ENCODE measurements at places on chromosomes 11 and 22. TPM values are rescaled to one million over a fixed set of nuclear protein-coding genes. Genes with fewer than 3 reads are reported as not detected.

GVQW3 gene
- total RNA-seq, result 1.5 TPM

GRCh38 chr11:18633256-18634139 lies 644 bp downstream of the SPTY2D1 start:
- H3K4me1 ChIP-seq, result peaks cover 18% of the 10 kb centered on the region
- H3K27me3 ChIP-seq, result no peaks in the 10 kb centered on the region
- no peak for DNase-seq
- no peaks in the 10 kb centered on the region for H3K36me3 ChIP-seq

DNA sequence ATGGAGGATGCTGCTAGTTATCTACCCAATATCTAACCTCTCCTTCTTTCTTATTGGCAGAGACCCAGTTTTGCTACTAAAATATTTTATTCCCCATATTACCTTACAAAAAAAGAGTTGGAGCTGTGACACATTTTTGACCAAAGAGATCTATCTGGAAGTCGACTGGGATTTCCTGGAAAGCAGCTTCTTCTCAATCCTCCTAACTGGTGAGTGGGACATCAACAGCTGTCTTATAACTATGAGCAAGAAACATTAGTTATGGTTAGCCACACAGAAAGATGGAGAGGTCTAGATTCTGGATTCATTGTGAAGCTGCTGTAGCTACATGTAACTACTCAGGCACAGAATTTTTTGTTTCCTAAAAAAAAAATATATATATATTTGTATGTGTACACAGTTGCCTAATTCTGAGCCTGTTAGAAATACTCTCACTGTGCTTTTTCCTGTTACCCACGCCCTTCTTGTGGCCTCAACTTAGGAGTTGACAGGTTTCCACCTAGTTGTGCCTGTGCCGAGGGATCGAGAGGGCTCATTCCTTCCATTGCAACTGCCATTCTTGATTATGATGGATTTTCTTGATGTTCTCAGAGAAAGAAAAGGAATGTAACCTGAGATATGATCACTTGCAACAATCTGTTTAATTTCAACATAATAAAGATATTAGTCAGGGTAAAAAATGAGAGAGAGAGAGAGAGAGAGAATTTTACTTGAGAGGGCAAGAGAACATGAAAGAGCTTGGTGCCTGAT lies 142.0 kb downstream of the SLC17A6 start:
- no peak overlapping the region for H3K27ac ChIP-seq
- peaks cover 6% of the 10 kb centered on the region for H3K4me1 ChIP-seq
- DNase-seq, result no peak
- H3K4me3 ChIP-seq, result no peak overlapping the region
- no peaks in the 10 kb centered on the region for H3K27me3 ChIP-seq

GRCh38 chr22:29003552-29003951 lies 58.1 kb downstream of the C22orf31 start:
- H3K4me1 ChIP-seq, result no peaks in the 10 kb centered on the region
- no peak overlapping the region for H3K4me3 ChIP-seq
- H3K27ac ChIP-seq, result no peak overlapping the region
- H3K36me3 ChIP-seq, result no peaks in the 10 kb centered on the region

DNA sequence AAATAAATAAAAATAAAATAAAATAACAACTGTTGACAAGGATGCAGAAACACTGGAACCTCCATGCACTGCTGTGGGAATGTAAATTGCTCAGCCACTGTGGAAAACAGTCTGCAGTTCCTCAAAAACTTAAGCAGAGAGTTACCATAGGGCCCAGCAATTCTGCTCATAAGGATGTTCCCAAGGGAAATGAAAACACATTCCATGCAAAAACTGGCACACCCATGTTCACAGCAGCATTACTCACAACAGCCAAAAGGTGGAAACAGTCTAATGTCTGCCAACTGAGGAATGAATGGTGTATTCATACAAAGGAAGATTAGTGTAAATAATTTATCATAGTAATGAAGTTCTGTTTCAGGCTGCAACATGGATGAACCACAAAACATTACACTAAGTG lies 3.2 kb upstream of the KRTAP5-10 start:
- peaks cover 46% of the 10 kb centered on the region for H3K27me3 ChIP-seq
- no peaks in the 10 kb centered on the region for H3K36me3 ChIP-seq
- no peak overlapping the region for H3K4me3 ChIP-seq
- H3K4me1 ChIP-seq, result no peaks in the 10 kb centered on the region

OR8K5 gene
- not detected for total RNA-seq

HBG1 gene
- not detected for total RNA-seq

GRCh38 chr11:8086001-8086479 lies 5.0 kb downstream of the TUB start:
- H3K36me3 ChIP-seq, result no peaks in the 10 kb centered on the region
- DNase-seq, result no peak
- no peak overlapping the region for H3K4me3 ChIP-seq
- H3K27me3 ChIP-seq, result peaks cover 10% of the 10 kb centered on the region

DNA sequence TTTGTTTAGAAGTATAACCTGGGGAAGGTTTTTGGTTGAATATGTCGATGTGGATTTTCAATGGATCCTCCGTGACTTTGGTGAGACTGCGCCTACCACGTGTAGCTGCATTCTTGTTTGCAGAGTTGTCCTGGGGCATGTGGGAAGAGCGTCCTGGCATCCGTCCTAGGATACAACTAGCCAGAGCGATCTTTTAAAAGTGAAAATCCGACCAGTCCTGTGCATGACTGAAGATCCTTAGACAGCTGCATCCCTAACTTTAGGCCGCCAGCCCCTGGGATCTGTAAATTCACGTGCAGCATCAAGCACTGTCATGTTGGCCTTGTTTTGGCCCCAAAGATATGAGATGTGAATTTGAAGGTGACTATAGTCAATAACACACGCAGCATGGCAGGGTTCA lies 22.4 kb upstream of the THY1 start:
- no peaks in the 10 kb centered on the region for H3K27me3 ChIP-seq
- no peak overlapping the region for H3K4me3 ChIP-seq
- no peaks in the 10 kb centered on the region for H3K4me1 ChIP-seq

MIEF1 gene
- total RNA-seq, result 40.2 TPM

- H3K4me1 ChIP-seq, result peaks cover 35% of the 10 kb centered on the region
- peaks cover 15% of the 10 kb centered on the region for H3K36me3 ChIP-seq
- H3K4me3 ChIP-seq, result peak overlapping the region; percentile 82
- no peaks in the 10 kb centered on the region for H3K27me3 ChIP-seq
- no peak for DNase-seq
- no peak overlapping the region for H3K27ac ChIP-seq
These were observed 1.5 kb upstream of the RPS6KA4 start for GRCh38 chr11:64357446-64357845.

MPPED2 gene
- total RNA-seq, result not detected

DNA sequence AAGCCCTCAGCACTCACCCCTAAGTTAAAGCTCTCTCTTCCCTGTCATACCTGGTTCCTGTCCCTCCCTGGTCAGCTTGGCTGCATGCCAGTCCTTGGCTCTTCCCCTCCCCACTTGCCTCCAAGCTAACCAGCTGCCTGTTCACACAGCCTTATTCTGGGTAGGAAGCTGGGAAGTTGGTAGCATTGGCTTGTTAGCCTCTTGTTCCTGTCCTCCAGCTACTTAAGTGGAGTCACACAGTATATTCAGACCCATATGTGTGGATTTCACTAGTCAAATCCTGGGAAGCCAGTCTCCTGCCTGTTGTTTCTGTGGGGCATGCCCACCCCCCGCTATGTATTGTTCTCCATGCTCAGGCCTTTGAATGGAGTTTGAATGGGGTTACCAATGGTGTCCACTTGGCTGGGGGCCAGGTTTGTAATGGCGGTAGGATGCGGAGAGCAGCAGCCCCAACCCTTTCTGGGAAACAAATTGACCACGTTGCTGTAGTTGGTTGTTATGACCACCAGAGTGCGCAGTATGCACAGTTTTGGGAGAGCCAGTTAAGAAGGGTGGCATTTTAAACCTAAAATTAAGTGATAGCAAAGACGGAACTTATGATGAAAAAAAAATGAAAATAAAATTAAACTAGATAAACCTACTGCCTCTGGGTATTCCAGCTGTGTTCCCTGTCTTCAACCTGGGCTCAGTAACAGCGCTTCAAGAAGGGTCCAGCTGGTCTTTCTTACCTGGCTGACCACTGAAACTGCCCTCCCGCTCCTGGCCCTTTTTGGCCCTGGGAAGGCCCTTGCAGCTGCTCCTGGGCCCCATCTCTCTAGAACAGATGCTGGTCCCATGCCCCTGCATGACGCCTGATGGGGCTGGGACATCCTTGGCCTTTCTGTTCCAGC lies 10.7 kb upstream of the RPS3 start:
- no peaks in the 10 kb centered on the region for H3K27me3 ChIP-seq
- H3K27ac ChIP-seq, result no peak overlapping the region
- no peak overlapping the region for H3K4me3 ChIP-seq
- peak; percentile 86 for DNase-seq
